Muscle of leg (tissue), 16 donors: ENCODE measurements at places on chromosomes 3 and 15. TPM values are rescaled to one million over a fixed set of nuclear protein-coding genes. Genes with fewer than 3 reads are reported as not detected.

GRCh38 chr3:189883113-189883753 is 237.5 kb downstream of the P3H2 start:
- H3K27me3 ChIP-seq, result no peaks in the 10 kb centered on the region
- H3K27ac ChIP-seq, result no peak overlapping the region
- H3K4me3 ChIP-seq, result no peak overlapping the region
- H3K4me1 ChIP-seq, result no peaks in the 10 kb centered on the region
- H3K36me3 ChIP-seq, result no peaks in the 10 kb centered on the region
- DNase-seq, result no peak

DNA sequence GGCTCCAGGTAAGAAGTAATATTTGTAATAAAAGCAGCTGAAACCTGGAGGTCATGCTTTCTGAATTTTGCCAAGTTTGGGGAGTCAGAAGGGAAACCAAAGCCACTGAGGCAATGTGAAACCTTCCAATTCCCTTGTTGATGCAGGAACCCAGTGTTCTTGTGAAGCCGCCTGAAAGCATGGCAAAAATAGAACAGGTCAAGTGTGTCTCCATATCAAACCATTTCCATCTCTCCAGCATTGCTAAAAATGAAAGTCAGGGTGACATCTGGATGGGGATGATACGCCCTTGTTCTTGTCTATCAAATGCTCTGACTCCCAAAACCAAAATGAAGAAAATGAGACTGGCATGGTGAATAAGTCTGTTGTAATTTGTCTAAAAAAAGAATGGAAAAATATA is 362.5 kb downstream of the VPS13C start:
- no peaks in the 10 kb centered on the region for H3K27me3 ChIP-seq
- H3K36me3 ChIP-seq, result no peaks in the 10 kb centered on the region
- no peak overlapping the region for H3K4me3 ChIP-seq
- no peak for DNase-seq
- peaks cover under 1% of the 10 kb centered on the region for H3K4me1 ChIP-seq

DNA sequence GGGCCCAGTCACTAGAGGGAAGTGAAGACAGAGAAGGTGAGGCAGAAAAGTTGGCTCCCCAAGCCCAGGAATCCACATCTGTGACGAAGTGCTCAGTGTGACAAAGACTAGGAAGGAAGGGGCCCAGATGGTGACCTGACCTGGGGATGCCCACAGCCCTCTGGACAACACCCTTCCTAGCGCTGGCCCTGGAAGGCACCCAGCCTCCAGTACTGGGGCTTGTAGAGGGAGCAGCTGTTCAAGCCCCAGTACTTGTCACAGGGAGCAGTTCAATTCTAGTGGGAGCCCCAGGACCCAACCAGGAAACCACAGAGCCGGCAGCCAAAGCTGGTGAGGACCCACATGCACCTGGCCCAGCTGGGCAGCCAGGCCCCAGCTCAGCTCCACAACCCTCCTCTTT is 190.8 kb downstream of the XXYLT1 start:
- no peak for DNase-seq
- peak overlapping the region; percentile 51 for H3K27ac ChIP-seq
- no peak overlapping the region for H3K4me3 ChIP-seq
- H3K36me3 ChIP-seq, result no peaks in the 10 kb centered on the region

GRCh38 chr3:84755860-84756259 is 202.9 kb upstream of the CADM2 start:
- H3K36me3 ChIP-seq, result no peaks in the 10 kb centered on the region
- no peak overlapping the region for H3K4me3 ChIP-seq
- no peaks in the 10 kb centered on the region for H3K4me1 ChIP-seq
- no peak overlapping the region for H3K27ac ChIP-seq

DNA sequence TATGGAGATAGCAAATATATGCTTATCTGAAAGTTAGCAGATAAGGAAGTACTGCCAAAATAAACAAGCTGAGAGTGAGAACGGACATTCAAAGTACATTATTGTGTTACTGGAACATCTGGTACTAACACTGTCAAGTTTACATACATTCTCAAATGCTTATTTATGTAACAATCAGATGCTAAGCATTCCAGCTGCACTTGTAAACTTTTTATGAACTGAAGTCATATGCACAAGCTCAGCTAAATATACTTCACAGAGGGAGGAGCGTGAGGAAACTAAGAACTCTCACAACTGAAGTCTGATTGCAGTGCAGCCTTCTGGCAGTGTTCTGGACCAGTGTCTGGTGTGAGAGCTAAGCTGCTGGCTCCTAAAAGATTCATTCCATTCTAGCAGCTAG is 223.7 kb upstream of the NANOGP8 start:
- DNase-seq, result peak; percentile 97
- H3K4me1 ChIP-seq, result peaks cover 6% of the 10 kb centered on the region
- no peaks in the 10 kb centered on the region for H3K27me3 ChIP-seq

AP3B2 gene
- 0.18 TPM for total RNA-seq
